Uterus (tissue), 4 donors: ENCODE measurements at places on chromosomes 2 and 18.

- no peak for DNase-seq
These were observed 94.8 kb downstream of the PPP1R1C start for GRCh38 chr2:182080493-182080892.

- DNase-seq = no peak
These were observed 112.2 kb upstream of the TTC39C start for GRCh38 chr18:23902396-23902795.

DNA sequence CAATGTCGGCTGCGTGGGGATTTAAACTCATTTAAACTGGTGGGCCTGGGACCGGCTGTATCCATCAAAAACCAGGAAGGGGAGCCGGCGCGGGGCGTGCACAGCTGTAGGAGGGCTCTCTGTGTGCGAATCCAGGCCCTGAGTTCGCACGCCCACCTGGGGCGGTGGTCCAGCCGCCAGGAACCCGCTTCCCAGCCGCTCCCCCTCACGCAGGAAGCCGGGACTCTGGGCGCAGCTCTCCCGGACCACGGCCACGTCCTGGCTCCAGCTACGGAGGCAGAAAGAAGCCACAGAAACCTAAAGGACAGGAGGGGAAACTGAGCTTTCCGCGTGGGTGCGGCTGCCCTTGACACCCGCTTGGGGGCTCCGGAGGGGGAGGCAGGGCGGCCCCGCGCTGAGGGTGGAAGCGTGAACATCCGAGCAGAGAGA lies 80.6 kb downstream of the GFPT1 start:
- DNase-seq = peak; percentile 40

- DNase-seq = no peak
These were observed 48.1 kb upstream of the PKDCC start for GRCh38 chr2:41999592-42000281.

DNA sequence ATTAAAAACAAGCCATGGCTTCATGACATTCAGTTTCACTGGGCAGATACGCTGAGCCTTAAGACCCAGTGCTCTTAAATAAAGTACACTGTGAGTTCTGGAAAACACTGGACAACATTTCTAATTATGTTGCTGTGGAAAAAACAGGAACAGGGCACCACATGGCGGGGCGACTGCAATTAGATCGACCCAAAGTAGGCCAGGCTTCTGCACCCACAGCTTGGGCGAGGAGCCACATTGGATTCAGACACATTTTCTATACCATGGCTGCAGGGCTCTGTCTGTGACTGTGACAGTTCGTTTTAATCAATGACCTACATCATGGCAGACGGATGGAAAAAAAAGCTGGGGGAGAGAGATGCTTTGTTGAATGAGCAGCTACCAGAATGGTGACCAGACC lies 227.2 kb upstream of the HS6ST1 start:
- DNase-seq = no peak

DNA sequence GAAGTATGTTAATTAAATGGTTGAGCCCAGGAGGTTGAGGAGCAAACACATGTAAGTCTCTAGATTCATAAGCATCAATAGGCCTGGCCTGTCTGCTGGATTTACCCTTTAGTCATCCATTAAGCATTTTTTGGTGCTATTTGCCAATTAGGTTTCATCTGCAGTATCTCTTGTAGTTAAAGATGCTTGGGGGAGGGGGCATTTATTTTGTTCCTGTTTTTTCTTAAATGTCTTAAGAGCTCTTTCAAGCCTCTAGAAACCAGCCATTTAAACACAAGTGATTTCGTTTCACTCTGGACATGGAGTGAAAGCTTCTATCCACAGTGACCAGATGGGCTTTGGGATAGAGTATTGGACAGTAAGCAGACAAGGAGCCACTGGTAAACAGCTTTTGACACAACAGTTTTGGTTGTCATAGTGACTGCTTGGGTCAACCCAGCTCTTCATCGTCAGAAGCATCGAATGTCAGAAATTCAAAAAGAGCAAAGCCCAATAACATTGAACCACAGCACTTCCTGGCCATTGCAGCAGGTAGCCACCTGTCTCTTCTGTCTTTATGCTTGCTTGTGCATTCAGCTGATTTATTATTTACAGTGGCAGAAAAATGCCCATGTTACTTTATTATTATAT lies 4.9 kb downstream of the QPCT start:
- DNase-seq = no peak

GRCh38 chr2:126527836-126528490 lies 128.0 kb upstream of the GYPC start:
- DNase-seq = peak; percentile 64

GRCh38 chr2:166088634-166089033 lies 39.2 kb downstream of the SCN1A start:
- DNase-seq = no peak

- no peak for DNase-seq
These were observed 312.8 kb downstream of the EXOC6B start for GRCh38 chr2:72513011-72513410.

DNA sequence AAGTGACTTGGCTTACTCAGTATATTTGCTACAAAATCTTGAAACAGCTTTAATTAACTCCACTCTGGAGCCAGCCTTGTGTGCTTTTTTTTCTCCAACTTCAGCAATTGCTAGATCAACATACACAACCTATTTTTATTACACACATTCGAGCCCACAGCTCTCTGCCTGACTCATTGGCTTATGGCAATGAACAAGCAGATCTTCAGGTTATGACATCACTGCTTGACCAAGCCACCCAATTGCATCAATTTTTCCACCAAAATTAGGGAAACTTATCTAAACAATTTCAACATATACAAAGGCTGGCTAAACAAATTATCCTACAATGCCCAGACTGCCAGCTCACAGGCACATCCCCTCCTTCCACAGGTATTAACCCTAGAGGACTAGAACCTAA lies 39.6 kb upstream of the PDK1 start:
- no peak for DNase-seq

DNA sequence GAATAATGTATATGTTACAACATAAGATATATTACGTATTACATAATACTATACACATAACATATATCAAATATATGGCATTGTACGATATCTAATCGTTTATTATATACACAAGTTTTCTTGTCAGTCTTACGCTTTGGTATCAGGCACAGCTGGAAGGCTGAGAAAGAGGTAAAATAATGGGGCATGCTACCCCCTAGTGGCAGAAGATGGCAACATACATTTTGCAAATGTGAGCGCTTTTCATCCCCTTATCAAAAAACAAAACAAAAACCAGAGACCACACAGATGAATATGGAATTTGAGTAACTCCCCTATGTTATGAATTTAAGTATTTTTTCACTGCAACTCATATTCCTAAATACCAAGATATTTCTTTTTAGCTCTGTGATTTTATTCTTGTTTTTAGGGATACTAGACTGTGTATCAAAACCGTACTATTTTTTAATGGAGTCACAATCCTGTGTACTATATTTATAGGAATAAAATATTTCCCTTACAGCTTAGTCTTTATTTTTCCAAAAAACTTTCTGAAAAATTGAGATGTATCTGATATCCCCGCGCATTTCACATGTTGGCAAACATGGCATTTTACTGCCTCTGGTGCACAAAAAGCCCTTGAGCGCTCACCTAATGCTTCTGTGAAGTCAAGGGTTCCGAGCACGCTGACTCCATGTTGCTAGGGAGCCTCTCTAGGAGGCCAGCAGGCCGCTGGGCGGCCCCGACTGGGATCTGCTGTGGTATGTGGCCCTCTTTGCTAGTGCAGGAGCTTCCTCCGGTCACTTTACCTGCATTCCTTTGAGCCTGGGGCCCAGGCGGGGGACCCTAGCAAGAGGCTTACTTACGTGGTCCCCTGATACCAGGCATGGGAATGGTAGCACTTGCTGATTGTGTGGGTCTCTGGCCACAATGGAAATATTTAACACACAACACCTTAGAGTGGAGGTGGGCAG lies 62.5 kb downstream of the SLC4A3 start:
- DNase-seq = peak; percentile 35

DNA sequence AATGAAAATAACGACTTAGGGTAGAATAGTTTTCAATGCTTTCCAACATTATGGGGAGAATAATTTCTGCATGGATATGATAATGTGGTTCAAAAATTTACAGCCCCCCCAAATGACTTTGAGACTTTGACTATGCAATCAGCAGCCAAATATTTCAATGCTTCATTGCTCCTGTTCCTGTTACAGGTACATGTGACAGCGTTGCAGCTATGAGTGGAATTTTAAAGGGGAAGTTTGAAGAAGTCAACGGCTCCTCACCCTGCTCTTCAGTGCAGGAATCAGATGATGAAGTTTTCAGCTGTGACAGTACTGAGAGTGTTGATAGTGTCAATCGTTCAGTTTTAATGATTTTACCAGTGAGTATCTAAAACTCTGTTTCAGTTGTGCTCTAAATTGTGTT lies 25.1 kb downstream of the CSRNP3 start:
- no peak for DNase-seq
